AG09319 (cell line): ENCODE measurements at places on chromosomes 11 and 22.
A peak's percentile ranks its signal among the peaks of the same experiment; 100 is the strongest.

DNA sequence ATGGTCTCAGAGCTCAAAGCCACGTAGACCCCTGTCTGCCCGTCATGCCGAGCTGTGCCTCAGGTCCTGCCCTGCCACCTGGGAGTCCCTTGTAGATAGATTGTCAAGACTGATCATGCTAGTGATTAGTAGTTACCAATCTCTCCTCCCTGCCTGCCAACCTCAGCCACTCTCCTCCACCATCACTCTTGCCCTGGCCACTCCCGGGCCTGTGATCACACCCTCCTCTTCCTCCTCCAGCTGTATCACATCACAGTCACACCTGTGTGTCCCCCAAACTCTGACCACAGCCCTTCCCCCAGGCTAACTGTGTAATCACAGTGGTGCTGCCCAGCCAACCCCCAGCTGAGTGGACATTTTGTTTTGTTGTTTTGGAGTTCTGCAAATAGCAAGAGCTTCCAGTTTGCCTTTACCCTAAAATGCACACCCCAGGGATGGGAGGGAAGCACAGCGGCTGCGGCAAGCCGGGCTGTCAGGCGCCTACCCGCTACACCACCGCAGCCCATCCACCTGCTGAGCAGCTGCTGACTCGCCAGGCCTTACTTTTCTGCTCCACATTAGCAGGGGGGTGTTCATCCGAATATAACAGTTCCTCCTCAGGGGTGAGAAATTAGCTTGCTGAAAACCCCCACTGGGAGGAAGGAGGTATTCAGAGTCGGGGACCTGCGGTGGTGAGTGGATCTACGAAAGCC, 45.8 kb downstream of the LRFN4 start:
- no peak for DNase-seq

DNA sequence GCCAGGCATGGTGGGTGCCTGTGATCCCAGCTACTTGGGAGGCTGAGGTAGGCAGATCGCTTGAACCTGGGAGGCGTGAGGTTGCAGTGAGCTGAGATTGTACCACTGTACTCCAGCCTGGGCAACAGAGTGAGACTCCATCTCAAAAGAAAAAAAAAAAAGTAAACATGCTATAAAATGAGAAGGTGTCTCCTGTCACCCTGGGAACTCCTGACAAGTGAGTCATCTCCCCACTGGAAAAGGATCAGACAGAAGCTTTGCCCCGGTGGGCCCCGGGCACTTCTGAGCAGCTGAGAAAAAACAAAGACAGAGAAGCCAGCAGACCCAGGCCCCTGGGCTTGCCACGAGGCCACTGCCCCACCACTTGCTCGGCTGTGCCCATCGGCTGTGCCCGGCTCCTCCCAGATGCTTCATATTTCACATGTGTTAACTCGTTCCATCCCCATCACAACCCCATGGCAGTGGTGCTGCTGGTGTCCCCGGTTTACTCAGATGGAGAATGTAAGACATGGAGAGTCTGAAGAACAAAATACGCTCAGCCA, 22.3 kb downstream of the TTLL1 start:
- DNase-seq = no peak

DNA sequence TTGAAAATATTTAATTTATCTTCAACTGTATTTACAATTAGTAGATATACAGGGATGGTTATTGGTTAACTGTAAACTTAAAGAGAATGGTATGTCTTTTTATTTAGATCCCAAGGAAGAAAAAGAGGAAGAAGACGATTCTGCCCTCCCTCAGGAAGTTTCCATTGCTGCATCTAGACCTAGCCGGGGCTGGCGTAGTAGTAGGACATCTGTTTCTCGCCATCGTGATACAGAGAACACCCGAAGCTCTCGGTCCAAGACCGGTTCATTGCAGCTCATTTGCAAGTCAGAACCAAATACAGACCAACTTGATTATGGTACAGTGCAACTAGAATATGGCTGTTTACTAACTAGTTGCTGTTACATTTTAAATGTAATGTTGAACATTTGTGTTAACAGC, 12.7 kb upstream of the CNTF start:
- no peak for DNase-seq

- peak; percentile 42 for DNase-seq
Observed at GRCh38 chr11:88293931-88294330, 43.6 kb downstream of the CTSC start.

DNA sequence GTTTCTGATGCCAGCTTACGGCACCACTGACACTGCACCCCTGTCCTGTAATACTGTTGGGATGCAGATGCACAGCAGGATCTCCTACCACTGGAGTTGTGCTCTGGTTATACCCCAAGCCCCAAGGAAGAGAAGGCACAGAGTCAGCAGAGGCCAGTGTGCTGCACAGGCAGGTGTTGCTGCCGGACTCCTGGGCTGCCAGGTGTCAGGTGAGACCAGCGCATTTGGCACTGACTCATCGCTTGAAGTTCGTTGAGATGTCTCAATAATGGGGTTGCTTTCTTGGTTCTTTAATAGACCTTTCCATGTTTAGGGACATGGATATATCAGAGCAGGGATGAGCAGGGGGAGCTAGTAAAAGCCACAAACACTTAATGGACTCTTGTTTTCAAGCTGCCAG, 75.7 kb upstream of the TTC12 start:
- DNase-seq = no peak

DNA sequence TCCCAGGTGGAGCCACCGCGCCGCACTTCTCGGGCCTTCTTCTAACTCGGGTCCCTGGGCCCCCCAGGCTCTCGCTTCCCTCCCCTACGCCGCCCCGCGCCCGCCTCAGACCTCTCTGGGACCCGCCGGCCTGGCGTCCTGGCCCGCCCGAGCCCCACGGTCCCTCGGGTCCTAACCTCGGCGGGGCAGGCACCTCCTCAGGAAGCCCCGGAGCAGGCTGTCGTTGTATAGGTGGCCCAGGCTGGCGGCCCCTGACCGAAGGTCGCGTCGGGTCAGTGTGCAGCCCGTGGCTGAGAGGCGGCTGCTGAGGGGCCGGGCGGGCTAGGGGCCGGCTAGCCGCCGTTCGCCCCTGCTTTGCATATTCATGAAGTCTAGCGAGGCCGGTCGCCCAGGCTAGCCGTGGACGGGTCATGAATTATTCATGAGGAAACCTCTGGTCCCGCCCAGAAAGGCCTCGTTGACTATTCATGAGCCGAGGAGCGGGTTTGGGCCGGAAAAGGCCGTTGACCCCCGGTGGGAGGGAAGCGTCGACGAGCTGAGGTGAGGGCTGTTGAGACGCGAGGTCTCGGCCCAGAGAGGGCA, at the start of gene HORMAD2:
Gene HORMAD2, plus strand, starts transcription at position 513 of the 582 bp plus-strand sequence. CDS start 13,489 bp downstream, outside the sequence.
- no peak for DNase-seq

DNA sequence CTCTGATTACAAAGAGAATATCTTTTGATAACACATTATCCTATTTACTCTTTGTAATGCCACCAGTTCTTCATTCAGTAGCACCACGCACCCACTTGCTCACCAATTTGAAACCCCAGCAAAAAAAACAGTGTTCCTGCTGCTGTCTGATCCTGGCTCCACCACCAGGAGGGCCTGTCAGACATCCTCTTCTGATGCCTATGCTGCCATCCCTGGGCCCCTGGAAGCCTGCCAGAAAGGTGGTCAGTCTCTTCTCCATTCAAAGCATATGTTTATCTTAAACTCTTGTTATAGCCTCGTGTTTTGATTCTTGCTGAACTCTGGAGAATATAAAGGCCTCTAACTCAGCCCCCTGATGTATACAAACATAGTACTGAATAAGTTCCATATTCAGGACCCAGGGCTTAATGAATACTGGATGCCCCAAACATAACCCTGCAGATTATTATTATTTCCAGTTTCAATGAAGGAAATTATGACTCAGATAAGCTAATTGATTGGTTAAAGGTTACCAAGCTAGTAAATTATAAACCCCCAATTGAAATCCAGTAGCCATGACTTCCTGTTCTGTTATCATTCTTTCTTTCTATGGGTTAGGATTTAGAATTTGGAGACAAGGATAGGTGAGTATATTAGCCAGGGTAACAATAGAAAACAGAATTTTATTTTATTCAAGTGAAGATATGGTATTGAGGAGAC, 116.7 kb downstream of the NTM start:
- no peak for DNase-seq

- DNase-seq = no peak
Observed at GRCh38 chr11:124748100-124748418, 4.0 kb downstream of the VSIG2 start.

GRCh38 chr11:2708757-2709281, 9.0 kb upstream of the KCNQ1OT1 start:
- no peak for DNase-seq

GRCh38 chr11:131713529-131714134, 343.2 kb downstream of the NTM start:
- no peak for DNase-seq

GRCh38 chr11:96284917-96285316, 58.1 kb downstream of the MAML2 start:
- DNase-seq = no peak

DNA sequence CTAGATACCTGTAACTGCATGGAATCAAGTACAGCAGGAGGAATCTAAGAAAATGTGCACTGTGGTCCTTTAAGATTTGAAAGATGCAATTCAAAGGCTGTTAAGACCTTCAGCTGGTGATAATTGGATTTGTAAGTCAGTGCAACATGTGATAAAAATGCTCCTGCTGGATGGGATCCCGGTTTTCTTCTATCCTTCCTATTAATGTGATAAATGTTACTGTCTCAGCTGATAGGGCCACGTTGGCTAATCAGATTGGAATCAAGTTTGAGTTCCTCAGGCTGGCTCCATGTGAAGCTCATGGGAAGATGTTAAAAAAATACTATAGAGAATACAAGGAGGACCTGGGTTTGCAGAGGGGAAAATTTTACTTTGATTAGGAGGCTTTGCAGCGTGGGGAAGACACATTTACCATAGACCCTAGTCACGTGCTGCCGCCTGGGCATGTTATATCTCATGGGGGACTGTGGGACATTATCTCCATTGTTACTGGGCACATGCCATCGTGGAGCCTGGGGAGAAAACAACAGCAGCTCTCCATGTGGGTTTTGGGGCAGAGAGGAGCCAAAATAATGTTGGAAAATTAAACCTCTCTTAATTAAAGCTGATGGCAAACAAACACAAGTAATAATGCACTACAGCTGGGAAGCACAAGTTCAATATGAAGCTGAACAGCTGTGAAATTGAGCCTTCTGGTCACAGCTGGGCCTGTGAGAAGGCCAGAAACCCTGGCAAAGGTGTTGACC, 652.5 kb downstream of the NTM start:
- no peak for DNase-seq

DNA sequence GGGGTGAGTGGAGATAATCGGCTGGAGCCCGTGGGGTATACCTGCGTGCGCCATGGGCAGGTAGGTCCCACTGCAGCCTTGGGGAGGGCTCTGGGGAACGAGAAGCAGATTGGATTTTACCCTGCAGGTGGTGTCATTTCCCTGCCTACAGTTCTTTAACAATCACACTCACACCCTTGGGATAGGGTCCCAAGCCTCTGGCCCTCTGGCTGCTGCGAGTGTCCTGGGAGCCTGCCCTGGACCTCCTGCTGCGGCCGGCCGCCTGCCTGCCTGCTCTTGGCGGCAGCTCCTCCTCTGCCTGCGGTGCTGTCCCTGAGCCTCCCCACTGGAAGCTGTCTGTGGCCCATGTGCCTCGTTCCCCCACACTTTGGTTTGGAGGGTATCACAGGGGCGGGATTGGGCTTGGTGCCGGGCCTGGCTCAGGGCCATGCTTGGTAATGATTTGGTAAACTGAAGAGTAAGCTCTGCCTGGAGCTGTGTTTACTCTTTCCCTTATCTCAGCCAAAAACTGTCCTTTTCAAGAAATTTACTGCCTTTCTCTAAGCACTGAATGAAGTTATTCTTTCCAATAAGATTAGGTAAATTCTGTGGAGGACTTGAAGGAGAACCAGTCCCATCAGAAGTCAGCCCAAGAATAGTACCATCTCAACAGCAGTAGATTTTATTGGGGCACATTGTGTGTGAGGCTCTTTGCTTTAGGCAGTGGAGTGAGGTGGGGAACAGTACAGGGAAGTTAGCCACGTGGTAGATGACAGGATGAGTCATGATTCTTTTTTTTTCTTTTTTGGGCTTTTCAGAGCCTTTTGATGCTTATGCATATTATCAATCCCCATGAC, 53.7 kb downstream of the TBC1D22A start:
- no peak for DNase-seq

- DNase-seq = no peak
Observed at GRCh38 chr22:41902932-41903421, 11.9 kb downstream of the SHISA8 start.

DNA sequence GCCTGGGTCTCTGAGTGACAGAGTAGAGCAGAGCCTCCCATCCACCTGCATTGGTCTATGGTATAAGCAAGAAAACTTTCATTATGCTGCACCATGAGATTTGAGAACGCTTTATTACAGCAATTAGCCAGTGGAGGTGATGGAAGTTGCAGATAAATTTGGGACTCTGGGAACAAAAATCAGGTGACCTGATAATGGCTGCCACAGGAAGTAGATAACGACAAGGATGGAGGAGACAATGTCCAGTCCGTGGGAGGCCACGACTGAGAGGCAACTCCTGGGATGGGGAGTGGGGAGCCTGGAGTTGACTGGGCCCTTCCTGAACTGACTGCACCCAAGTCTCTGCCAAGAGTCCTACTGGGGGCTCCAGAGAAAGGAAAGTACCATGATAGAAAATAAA, 4.7 kb downstream of the MRGPRD start:
- no peak for DNase-seq

DNA sequence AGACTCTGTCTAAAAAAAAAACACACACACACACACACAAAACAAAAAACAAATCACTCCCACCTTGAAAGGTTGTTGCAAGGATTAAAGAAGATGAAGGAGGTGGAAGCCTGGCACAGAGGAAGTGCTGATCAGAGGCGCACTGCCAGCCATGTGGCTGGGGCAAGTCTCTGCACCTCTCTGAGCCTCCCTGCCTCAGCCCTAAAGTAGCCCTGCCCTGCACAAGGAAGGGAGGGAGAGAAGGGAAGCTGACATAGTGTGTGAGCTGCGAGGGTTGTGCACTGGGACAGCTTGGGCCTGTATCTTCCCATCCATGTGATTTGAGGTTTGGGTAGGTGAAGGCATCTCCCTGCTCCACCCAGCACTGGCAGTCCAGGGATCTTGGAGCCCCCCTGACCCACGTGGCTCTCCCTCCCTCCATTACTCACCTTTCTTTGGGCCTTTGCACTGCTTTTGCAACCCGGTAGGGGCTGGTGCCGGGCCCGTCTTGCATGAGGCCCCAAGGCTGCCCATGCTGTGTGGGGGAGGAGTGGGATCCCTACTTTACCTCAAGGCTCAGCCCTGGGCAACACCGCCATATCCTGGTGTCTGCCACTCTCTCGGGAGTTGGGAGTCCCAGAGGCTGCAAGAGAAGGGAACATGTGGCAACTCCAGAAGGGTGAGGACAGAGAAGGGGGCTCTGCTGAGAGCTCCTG, 30.5 kb downstream of the IFT27 start:
- DNase-seq = no peak

GRCh38 chr11:26742966-26743365, 21.1 kb upstream of the SLC5A12 start:
- no peak for DNase-seq

DNA sequence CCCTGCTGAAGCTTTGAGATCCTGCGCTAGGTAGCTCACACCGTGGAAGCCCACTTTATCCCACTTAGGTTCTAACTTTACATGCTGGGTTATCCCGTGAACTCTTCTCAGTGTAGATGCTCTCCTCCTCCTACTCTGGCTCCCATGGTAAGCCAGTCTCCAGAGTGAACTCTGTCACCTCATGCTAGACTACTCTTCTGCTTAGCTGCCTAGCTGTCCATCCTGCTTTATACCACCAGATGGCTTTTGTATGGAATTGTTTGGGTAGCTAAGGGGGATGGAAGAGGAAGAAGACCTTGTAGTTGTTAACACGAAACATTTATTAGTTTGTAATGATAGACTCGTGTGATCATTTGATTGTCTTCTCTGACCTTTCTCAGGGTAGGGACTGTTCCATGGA, 46.8 kb downstream of the EMSY start:
- no peak for DNase-seq

- no peak for DNase-seq
Observed at GRCh38 chr11:71998061-71998460, 648 bp upstream of the IL18BP start.
